Suprapubic skin (tissue), 4 donors: ENCODE measurements at places on chromosomes 4 and X. TPM values are rescaled to one million over a fixed set of nuclear protein-coding genes. Genes with fewer than 3 reads are reported as not detected.

GRCh38 chrX:101411984-101412383 lies 4.0 kb downstream of the HNRNPH2 start:
- H3K4me3 ChIP-seq = no peak overlapping the region
- peaks cover 12% of the 10 kb centered on the region for H3K36me3 ChIP-seq
- peaks cover 27% of the 10 kb centered on the region for H3K4me1 ChIP-seq
- H3K27me3 ChIP-seq = no peaks in the 10 kb centered on the region
- no peak overlapping the region for H3K27ac ChIP-seq

GRCh38 chr4:122842984-122843531 lies 16.4 kb downstream of the FGF2 start:
- no peak for DNase-seq
- peaks cover 10% of the 10 kb centered on the region for H3K4me1 ChIP-seq
- H3K4me3 ChIP-seq = no peak overlapping the region
- H3K36me3 ChIP-seq = no peaks in the 10 kb centered on the region

- H3K27ac ChIP-seq = no peak overlapping the region
- no peaks in the 10 kb centered on the region for H3K27me3 ChIP-seq
- no peak overlapping the region for H3K4me3 ChIP-seq
- H3K4me1 ChIP-seq = no peaks in the 10 kb centered on the region
These were observed 331.1 kb downstream of the ADGRL3 start for GRCh38 chr4:61531188-61531587.

GRCh38 chr4:114320126-114320525 lies 278.5 kb upstream of the UGT8 start:
- H3K36me3 ChIP-seq = no peaks in the 10 kb centered on the region
- H3K27me3 ChIP-seq = no peaks in the 10 kb centered on the region
- no peak overlapping the region for H3K4me3 ChIP-seq

Gene CT45A3
- not detected for total RNA-seq

DNA sequence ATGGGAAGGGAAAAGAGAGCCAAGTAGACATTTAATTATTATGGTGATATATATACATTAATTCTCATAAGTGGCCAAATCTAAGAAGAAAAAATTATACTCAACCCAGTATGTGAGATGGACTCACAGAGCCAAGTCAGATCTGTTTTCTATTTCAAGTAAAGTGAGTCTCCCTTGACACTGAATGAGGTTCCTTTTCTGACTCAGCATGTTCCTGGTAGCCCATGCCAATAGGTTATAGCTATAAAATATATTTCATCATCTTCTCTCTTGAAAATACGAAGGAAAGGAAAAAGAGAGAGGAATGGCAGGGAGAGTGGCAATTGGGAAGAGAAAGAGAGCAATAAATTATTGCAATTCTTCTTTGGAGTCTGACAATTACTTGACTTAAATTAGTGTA lies 68.8 kb upstream of the GRIA2 start:
- no peak overlapping the region for H3K27ac ChIP-seq
- no peak for DNase-seq
- H3K4me3 ChIP-seq = no peak overlapping the region
- H3K27me3 ChIP-seq = no peaks in the 10 kb centered on the region
- no peaks in the 10 kb centered on the region for H3K36me3 ChIP-seq

GRCh38 chrX:49761481-49761880 lies 65.7 kb upstream of the PAGE1 start:
- no peaks in the 10 kb centered on the region for H3K27me3 ChIP-seq
- H3K36me3 ChIP-seq = no peaks in the 10 kb centered on the region
- no peak overlapping the region for H3K27ac ChIP-seq
- H3K4me3 ChIP-seq = no peak overlapping the region

Gene EIF1AX
- total RNA-seq = 44.3 TPM

Gene NKX3-2
- total RNA-seq = not detected

Gene HEPH
- 9.3 TPM for total RNA-seq

DNA sequence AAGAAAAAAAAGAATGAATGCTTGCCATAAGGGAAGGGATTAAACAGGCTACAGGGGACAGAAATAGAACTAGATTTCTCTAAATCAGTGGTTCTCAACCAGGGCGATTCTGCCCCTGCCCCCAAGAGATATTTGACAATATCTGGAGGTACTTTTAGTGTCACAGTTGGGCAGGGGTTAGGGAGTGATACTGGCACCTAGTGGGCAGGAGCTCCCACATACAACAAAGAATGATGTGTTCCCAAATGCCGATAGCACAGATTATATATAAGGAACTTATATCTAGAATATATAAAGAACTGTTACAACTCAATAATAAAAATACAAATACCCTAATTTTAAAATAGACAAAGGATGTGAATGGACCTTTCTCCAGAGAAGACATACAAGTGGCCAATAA lies 14.7 kb downstream of the S100G start:
- H3K4me1 ChIP-seq = no peaks in the 10 kb centered on the region
- no peak overlapping the region for H3K27ac ChIP-seq
- DNase-seq = no peak
- peaks cover 3% of the 10 kb centered on the region for H3K36me3 ChIP-seq
- H3K27me3 ChIP-seq = no peaks in the 10 kb centered on the region

Gene GYG2
- total RNA-seq = 3.4 TPM

Gene ETDA
- not detected for total RNA-seq

DNA sequence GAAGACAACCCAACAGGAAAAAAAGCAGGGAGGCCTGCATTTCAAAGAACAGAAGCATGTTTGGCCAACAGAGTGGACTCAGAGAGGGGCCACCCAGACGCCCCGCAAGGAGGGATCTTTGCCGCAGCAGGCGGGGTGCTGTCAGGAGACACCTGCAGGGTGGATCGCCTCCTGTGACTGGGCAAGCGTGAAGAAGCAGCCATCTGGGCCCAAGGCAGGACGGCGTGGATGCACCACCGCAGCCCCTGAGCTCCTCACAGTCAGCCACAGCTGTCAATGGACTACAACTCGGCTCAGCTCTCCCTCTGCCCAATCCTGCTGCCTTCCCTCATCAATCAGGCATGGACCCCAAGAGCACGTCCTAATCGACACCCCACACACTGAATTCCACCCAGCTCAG lies 32.0 kb upstream of the MAN2B2 start:
- no peaks in the 10 kb centered on the region for H3K4me1 ChIP-seq
- peaks cover 32% of the 10 kb centered on the region for H3K27me3 ChIP-seq
- no peak for DNase-seq
- no peak overlapping the region for H3K4me3 ChIP-seq

DNA sequence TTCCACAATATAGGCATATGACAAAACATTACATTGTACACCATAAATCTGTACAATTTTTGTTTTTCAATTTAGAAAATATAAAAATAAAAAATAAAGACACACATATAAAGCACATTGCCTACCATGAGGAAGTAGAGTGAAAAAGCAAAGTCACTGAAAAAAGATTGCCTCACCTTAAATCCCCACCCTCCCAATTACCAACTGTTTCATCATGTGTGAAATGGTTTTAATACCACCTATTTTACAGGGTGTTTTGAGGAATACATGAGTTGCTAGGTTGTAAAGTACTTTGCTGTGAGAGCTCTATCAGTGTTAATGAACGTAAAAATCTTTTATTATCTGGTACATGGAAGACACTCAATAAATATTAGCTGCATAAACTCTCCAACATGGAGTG lies 373.6 kb upstream of the NDST3 start:
- no peak for DNase-seq
- H3K4me3 ChIP-seq = no peak overlapping the region
- H3K36me3 ChIP-seq = no peaks in the 10 kb centered on the region
- H3K27me3 ChIP-seq = no peaks in the 10 kb centered on the region
- no peaks in the 10 kb centered on the region for H3K4me1 ChIP-seq

GRCh38 chr4:33334416-33334815 lies 2614.2 kb downstream of the PCDH7 start:
- H3K36me3 ChIP-seq = no peaks in the 10 kb centered on the region
- H3K4me3 ChIP-seq = no peak overlapping the region
- no peaks in the 10 kb centered on the region for H3K27me3 ChIP-seq
- DNase-seq = no peak

Gene BMX
- 0.45 TPM for total RNA-seq

Gene GYPA
- not detected for total RNA-seq

DNA sequence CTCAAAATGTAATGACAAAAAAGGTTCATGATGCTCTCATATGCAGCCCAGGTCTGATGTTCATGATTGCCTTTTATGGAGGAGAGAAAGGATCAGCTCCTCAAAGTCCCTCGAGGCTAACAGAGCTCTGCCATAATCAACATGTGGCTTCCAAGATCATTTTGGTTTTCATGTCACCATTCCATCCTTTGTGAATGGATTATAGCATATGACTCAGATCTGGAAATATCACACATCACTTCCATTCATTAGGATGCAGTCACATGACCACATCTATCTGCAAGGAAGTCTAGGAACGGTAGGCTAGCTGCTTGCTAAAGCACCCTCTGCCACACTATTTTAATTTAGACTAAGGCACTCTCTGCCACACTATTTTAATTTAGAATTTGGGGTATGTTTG lies 77.6 kb downstream of the COX18 start:
- no peak overlapping the region for H3K27ac ChIP-seq
- no peaks in the 10 kb centered on the region for H3K4me1 ChIP-seq
- H3K36me3 ChIP-seq = no peaks in the 10 kb centered on the region
- H3K27me3 ChIP-seq = no peaks in the 10 kb centered on the region
- DNase-seq = no peak
- no peak overlapping the region for H3K4me3 ChIP-seq

Gene SLC6A14
- 9.8 TPM for total RNA-seq

GRCh38 chrX:119036107-119037029 lies 36.4 kb upstream of the CT47C1 start:
- no peak overlapping the region for H3K4me3 ChIP-seq
- H3K27me3 ChIP-seq = no peaks in the 10 kb centered on the region
- no peak for DNase-seq

DNA sequence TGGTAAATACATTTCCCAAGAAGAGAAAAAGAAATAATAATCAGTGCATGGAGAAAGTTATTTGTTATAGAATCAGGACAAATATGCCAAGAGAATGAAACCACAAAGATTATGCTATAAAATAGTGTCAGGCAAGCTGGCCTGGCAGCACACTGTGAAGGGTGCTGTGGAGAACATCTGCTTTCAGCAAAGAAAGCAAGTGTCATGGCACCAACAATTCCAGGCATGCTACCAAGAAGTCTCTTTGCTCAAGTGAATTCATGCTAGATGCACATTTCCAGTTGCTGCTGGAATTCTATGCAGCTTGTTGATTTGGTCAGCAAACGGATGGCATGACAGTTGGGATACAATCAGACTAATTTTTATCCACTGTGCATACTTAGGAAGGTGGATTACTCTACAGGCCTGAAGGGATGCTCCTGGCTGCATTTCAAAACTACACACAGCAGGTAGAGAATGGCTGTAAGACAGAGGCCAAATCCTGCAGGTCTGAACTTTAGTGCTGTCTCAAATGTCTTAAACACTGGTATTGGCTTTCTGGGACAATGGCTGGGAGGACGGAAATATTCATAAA lies 154.6 kb upstream of the FAT1 start:
- H3K36me3 ChIP-seq = no peaks in the 10 kb centered on the region
- H3K27me3 ChIP-seq = no peaks in the 10 kb centered on the region

DNA sequence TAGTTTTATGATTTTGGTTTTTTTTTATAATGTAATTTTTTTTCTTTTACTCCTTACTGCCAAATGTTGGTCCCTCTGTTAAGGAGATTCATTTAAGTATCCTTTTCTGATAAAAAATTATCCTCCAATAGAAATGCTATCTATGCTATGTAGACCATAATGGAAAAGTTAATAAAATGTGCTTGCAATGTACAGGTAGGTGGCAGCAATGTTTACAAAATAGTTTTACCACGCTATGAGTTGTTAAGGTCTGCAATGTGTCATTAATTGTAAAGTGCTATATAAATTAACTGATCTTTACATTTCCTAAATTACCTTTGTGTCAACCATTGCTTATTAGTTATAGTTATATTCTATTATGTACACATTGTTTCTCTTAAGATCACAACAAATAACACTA lies 3.8 kb upstream of the CENPC start:
- H3K27ac ChIP-seq = no peak overlapping the region
- H3K4me3 ChIP-seq = no peak overlapping the region
- no peak for DNase-seq
- no peaks in the 10 kb centered on the region for H3K36me3 ChIP-seq
- H3K27me3 ChIP-seq = no peaks in the 10 kb centered on the region

DNA sequence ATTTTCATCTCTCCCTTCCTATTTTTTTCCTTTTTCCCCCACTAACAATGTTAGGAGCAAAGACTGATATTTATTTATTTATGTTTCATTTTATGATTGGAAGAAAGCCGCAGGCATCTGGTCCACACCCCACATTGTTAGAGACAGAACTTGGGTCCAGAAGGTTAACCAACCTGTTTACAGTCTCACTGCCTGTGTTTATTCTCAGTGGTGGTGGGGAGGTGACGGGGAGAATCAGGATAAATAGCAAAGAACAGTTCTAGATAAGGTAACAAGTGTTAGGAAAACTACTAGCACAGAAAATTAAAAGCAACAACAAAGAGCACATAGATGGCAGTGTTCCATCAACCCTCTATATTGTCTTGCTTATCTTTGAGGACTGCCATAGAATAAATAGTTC lies 301.7 kb upstream of the DIPK2B start:
- H3K4me1 ChIP-seq = peaks cover 7% of the 10 kb centered on the region
- no peak for DNase-seq
- H3K4me3 ChIP-seq = no peak overlapping the region
- no peaks in the 10 kb centered on the region for H3K27me3 ChIP-seq
- no peaks in the 10 kb centered on the region for H3K36me3 ChIP-seq
- H3K27ac ChIP-seq = no peak overlapping the region

Gene SPANXN5
- total RNA-seq = not detected

DNA sequence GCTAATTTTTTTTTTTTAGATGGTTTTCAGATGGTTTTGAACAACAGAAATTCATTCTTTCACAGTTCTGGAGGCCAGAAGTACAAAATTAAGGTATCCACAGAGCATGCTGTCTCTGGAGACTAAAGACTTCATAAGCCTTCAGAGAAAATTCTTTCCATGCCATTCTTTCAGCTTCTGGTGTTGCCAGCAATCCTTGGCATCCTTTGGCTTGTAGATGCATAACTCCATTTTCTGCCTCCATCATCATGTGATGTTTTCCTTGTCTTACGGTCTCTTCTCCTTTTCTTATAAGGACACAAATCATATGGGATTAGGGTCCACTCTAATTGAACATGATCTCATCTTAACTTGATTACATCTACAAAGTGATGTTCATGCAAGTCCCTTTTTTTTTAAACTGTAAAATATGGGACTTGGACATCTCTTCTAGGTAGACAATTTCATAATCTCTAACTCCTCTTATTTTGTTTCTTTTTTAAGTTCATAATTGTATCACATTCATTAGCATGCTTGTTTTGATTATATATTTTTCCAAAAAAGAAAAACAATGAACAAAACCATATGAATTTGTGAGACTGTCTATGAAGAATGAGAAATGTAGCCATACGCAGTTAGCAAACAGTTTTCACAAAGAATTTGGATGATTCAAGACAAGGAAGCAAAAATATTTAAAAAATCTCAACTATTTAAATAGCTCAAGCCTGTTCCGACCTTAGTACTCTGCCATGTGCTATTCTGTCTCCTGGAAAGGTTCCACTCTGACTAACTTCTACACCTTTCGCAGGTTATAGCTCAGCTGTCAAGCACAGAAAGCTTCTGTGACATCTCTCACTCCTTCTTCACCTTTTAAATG lies 53.1 kb upstream of the GIMD1 start:
- H3K4me3 ChIP-seq = no peak overlapping the region
- no peaks in the 10 kb centered on the region for H3K27me3 ChIP-seq
- DNase-seq = no peak
- H3K4me1 ChIP-seq = no peaks in the 10 kb centered on the region
